T-helper 17 cell (primary cell): ENCODE measurements at places on chromosomes 4 and X. TPM values are rescaled to one million over a fixed set of nuclear protein-coding genes. Genes with fewer than 3 reads are reported as not detected.
A peak's percentile ranks its signal among the peaks of the same experiment; 100 is the strongest.

The FRMPD3 gene
- total RNA-seq = 0.17 TPM

The PDHA2 gene
- total RNA-seq = not detected

The ARHGAP36 gene
- total RNA-seq = not detected

The SPARCL1 gene
- not detected for total RNA-seq

- H3K27me3 ChIP-seq = no peaks in the 10 kb centered on the region
- H3K4me3 ChIP-seq = no peak overlapping the region
- no peaks in the 10 kb centered on the region for H3K4me1 ChIP-seq
- H3K36me3 ChIP-seq = no peaks in the 10 kb centered on the region
- no peak for DNase-seq
These were observed 175.5 kb downstream of the MAPK10 start for GRCh38 chr4:86184216-86184900.

DNA sequence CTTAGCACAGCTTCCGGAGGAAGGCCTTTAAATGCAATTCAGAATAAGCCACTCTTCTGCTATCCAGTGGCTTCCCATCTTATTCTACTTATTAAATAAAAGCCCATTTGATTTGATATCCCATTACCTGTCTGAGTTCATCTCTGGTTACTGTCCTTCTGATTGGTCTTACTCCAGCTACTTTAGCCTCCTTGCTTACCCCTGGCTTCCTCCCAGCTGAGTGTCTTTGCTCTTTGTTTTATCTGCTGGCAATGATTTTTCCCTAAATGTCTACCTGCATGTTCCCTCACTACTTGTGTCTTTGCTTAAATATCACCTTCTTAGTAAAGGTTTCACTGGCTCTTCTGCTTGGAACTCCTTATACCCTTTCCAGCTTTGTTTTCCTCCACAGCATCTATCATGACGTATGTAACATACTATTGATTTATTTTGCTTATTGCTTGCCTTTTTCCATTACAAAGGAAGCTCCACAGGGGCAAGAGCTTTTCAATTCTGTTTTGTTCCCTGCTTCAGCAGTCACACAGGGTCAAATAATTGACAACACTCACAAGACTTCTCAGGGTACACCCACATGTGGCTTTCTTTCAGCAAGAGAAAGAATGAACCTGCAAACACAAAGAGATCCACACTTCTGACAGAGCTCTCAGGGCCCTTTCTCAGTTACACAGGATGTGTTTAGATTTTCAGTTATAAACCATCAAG, 63.8 kb downstream of the TBC1D19 start:
- H3K4me1 ChIP-seq = no peaks in the 10 kb centered on the region
- no peaks in the 10 kb centered on the region for H3K27me3 ChIP-seq
- no peak overlapping the region for H3K27ac ChIP-seq
- no peak overlapping the region for H3K4me3 ChIP-seq
- H3K36me3 ChIP-seq = no peaks in the 10 kb centered on the region

- H3K36me3 ChIP-seq = peaks cover 5% of the 10 kb centered on the region
- no peaks in the 10 kb centered on the region for H3K4me1 ChIP-seq
- H3K4me3 ChIP-seq = no peak overlapping the region
These were observed 105.2 kb downstream of the NEUROG2 start for GRCh38 chr4:112410804-112411203.

DNA sequence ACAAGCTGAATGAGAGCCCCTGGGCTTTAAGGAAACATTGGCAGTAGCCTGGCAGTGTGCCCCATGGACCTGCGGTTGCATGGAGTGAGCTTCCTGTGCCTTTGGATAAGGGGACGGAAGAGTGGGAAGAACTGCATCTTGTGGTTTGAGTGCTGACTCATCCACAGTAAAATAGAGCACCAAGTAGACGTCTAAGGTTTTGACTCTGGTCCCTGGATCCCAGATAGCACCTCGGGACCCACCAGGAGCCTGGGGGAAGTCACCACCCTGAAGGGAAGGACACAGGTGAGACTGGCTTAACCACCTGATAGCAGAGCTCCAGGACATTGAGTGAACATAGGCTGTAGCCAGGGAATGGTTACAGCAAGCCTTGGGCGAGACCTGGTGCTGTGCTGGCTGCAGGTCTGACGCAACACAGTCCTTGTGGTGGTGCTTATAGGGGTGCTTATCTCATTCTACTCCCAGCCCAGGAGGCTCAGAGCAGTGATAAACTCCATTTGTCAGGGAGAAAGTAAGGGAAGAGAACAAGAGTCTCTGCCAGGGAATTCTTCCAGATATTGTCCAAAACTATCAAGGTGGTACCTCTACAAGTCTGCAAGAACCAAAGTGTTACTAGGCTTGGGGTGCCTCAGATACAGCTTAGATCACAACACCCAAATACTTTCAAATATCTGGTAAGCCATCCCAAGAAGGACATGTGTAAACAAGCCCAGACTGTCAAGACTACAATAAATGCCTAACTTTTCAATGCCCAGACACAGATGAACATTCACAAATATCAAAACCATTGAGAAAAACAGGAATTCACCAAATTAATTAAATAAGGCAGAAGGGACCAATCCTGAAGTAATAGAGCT, 123.6 kb upstream of the TET2 start:
- H3K27ac ChIP-seq = no peak overlapping the region
- no peaks in the 10 kb centered on the region for H3K4me1 ChIP-seq
- no peak overlapping the region for H3K4me3 ChIP-seq
- H3K36me3 ChIP-seq = no peaks in the 10 kb centered on the region
- no peaks in the 10 kb centered on the region for H3K27me3 ChIP-seq
- DNase-seq = no peak

- H3K27me3 ChIP-seq = no peaks in the 10 kb centered on the region
- H3K4me1 ChIP-seq = peaks cover 31% of the 10 kb centered on the region
- no peak overlapping the region for H3K4me3 ChIP-seq
- no peaks in the 10 kb centered on the region for H3K36me3 ChIP-seq
- peak overlapping the region; percentile 88 for H3K27ac ChIP-seq
These were observed 27.2 kb upstream of the TNIP3 start for GRCh38 chr4:121191361-121191760.

DNA sequence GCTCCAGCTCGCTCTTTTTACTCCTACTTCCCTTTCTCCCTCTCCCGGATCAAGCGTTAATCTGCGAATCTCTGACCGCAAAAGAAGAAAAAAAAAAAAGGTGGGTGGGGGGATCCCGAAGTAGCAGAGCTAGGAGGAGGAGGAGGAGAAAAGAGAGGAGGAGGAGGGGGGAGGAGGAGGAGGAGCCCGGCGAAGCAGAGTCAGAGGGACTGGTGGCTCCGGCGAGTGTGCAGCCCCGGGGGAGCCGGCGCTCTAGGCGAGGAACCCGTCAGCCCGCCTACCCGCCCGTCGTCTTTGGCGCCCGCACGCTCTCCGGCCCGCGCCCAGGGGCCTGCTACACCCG, at the start of gene NHSL2:
NHSL2 (plus strand) TSS at position 203 of the 343 bp plus-strand sequence.
- H3K36me3 ChIP-seq = no peaks in the 10 kb centered on the region
- peaks cover 35% of the 10 kb centered on the region for H3K27me3 ChIP-seq
- H3K4me1 ChIP-seq = peaks cover 2% of the 10 kb centered on the region

- H3K4me3 ChIP-seq = no peak overlapping the region
- no peaks in the 10 kb centered on the region for H3K27me3 ChIP-seq
- H3K27ac ChIP-seq = no peak overlapping the region
- H3K36me3 ChIP-seq = no peaks in the 10 kb centered on the region
These were observed 158.5 kb upstream of the S100G start for GRCh38 chrX:16491461-16491860.

DNA sequence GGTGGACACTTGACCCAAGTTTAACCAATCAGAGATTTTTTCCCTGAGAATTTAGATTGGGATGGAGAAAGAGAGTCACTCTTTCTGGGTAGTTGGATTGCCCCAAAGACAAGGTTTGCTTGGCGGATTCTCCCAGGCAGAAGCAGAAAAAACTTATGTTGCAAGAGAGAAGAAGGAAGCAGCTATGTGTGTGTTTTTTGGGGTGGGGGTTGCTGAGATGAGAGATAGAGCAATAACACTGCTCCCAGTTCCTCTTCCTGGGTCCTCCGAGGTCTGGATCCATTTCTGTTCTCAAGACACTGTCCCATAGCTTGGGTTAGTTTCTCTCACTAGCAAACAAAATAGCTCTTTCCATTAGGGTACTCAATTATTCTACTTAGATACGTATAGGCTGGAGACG, 222.1 kb downstream of the STIM2 start:
- no peak overlapping the region for H3K4me3 ChIP-seq
- H3K36me3 ChIP-seq = no peaks in the 10 kb centered on the region
- DNase-seq = no peak
- peaks cover 86% of the 10 kb centered on the region for H3K27me3 ChIP-seq
- no peak overlapping the region for H3K27ac ChIP-seq

- peaks cover 19% of the 10 kb centered on the region for H3K4me1 ChIP-seq
- H3K27ac ChIP-seq = no peak overlapping the region
- peaks cover 22% of the 10 kb centered on the region for H3K36me3 ChIP-seq
- H3K4me3 ChIP-seq = no peak overlapping the region
- no peaks in the 10 kb centered on the region for H3K27me3 ChIP-seq
These were observed 17.9 kb upstream of the ADD1 start for GRCh38 chr4:2825740-2826139.

DNA sequence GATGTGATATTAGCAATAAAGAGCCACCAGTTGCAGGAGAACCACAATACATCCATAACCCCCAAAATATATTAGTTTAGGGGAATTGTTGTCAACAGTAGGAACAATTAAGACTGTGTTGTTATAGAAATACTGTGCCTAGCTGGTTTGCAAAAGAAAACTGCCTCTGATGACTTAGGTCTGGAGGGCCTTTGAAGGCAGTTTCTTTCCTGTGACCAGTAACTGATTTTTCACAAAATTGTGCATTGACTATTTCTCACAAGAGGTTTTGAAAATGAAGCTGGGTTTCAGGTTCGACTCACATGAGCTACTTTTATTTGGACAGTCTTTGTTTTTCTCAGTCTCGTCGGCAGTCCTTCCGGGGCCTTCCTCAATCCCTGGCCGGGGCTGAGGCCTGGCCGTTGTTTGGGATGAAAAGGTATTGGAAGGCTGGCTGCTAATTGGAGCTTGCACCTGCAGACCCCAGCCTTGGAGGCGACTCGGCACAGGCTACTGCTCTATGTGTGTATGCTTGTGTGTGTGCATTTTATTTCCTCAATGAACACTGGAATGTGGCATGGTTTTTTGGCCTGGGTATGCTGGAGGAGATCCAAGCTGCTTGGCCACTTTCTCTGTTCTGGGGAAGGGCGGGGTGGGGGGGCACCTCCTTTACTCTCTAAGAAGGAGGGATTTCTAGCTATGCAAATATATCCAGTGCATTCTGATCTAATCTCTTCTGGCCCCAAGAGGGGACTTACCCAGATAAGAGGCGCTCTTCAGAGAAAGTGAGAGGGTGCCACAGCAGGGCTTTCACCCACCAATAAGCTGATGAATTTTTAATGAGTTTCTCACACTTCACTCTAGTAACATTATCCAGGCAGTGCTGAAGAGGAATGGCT, 49.5 kb upstream of the LNX1 start:
- no peak overlapping the region for H3K4me3 ChIP-seq
- no peaks in the 10 kb centered on the region for H3K36me3 ChIP-seq
- H3K27me3 ChIP-seq = peaks cover 23% of the 10 kb centered on the region

DNA sequence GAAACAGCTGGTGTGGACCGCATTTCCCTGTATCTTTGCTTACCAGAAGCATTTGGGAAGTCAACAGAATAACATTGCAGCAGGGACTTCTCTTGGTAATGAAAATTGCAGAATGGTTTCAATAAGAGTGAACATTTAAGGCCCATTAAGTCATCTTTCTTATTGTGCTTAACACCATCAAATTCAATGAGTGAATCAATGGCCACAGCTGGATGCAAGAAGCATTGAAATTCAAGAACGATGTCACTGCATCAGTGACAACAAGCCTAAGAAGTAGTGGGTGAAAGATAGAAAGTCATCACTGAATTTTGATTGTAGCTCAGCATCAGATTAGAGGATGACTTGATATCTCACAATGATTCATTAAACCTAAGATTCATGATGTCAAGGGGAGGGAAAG, 93.9 kb upstream of the GPM6A start:
- DNase-seq = no peak
- H3K36me3 ChIP-seq = no peaks in the 10 kb centered on the region
- H3K27me3 ChIP-seq = no peaks in the 10 kb centered on the region
- H3K4me1 ChIP-seq = no peaks in the 10 kb centered on the region
- no peak overlapping the region for H3K4me3 ChIP-seq
- H3K27ac ChIP-seq = no peak overlapping the region

GRCh38 chrX:19440713-19441112, 74.6 kb downstream of the MAP3K15 start:
- no peak overlapping the region for H3K27ac ChIP-seq
- no peak overlapping the region for H3K4me3 ChIP-seq
- H3K36me3 ChIP-seq = peaks cover 5% of the 10 kb centered on the region
- H3K4me1 ChIP-seq = peaks cover 2% of the 10 kb centered on the region
- H3K27me3 ChIP-seq = no peaks in the 10 kb centered on the region

- H3K4me1 ChIP-seq = peaks cover 4% of the 10 kb centered on the region
- peak overlapping the region; percentile 56 for H3K4me3 ChIP-seq
- no peak for DNase-seq
- no peaks in the 10 kb centered on the region for H3K27me3 ChIP-seq
These were observed 50.1 kb upstream of the ACSL4 start for GRCh38 chrX:109782994-109783700.

DNA sequence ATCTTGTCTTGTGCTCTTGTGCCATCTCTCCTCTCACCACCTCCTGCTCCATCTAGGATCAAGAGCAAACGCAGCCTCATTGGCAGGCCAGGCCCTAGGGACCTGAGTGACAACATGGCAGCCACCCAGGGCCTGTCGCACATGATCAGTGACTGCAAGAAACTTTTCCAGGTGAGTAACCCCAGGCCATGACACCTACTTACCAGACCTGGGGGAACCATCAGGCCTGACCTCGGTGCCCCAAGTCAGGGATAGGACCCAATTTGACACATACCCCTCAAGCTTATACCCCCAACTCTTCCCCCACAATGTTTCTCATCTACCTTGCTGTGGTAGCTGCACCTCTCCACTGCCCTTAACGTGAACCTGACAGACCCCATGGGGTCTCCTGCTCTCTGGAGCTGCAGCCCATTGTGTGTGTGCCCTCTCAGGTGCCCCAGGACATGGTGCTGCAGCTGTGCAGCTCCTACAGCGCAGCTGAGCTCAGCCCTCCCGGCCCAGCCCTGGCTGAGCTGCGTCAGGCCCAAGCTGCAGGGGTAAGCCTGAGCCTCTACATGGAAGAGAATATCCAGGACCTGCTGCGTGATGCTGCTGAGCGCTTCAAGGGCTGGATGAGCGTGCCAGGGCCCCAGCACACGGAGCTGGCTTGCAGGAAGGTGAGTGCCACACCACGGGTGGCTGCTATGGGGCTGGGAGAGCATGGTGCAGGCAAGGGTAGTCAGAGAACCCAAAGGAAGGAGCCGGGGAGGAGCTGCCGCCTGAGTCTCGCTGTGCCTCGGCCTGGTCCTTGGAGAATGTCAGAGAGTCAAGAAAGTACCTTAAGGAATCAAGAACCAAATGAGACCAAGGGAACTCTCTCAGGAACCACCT, 74.8 kb downstream of the STARD8 start:
- no peaks in the 10 kb centered on the region for H3K27me3 ChIP-seq
- H3K27ac ChIP-seq = peak overlapping the region; percentile 19
- no peaks in the 10 kb centered on the region for H3K36me3 ChIP-seq
- H3K4me1 ChIP-seq = peaks cover 2% of the 10 kb centered on the region
- no peak overlapping the region for H3K4me3 ChIP-seq

GRCh38 chrX:129754056-129755024, 15.6 kb downstream of the XPNPEP2 start:
- H3K27me3 ChIP-seq = no peaks in the 10 kb centered on the region
- no peak for DNase-seq
- peak overlapping the region; percentile 19 for H3K4me3 ChIP-seq
- no peaks in the 10 kb centered on the region for H3K36me3 ChIP-seq
- H3K4me1 ChIP-seq = peaks cover 20% of the 10 kb centered on the region

GRCh38 chr4:54173281-54173912, 55.7 kb upstream of the PDGFRA start:
- peaks cover 3% of the 10 kb centered on the region for H3K36me3 ChIP-seq
- no peak overlapping the region for H3K27ac ChIP-seq
- H3K4me3 ChIP-seq = no peak overlapping the region
- no peak for DNase-seq
